ENCODE measurements at places on chromosomes 7 and 10. TPM values are rescaled to one million over a fixed set of nuclear protein-coding genes. Genes with fewer than 3 reads are reported as not detected.

- no peaks in the 10 kb centered on the region for H3K27me3 ChIP-seq
- no peak for DNase-seq
- H3K36me3 ChIP-seq, result no peaks in the 10 kb centered on the region
- no peaks in the 10 kb centered on the region for H3K4me1 ChIP-seq
- no peak overlapping the region for H3K27ac ChIP-seq
- no peak overlapping the region for H3K4me3 ChIP-seq
Measured at GRCh38 chr10:64594072-64594471, 1072.9 kb downstream of the REEP3 start.

DNA sequence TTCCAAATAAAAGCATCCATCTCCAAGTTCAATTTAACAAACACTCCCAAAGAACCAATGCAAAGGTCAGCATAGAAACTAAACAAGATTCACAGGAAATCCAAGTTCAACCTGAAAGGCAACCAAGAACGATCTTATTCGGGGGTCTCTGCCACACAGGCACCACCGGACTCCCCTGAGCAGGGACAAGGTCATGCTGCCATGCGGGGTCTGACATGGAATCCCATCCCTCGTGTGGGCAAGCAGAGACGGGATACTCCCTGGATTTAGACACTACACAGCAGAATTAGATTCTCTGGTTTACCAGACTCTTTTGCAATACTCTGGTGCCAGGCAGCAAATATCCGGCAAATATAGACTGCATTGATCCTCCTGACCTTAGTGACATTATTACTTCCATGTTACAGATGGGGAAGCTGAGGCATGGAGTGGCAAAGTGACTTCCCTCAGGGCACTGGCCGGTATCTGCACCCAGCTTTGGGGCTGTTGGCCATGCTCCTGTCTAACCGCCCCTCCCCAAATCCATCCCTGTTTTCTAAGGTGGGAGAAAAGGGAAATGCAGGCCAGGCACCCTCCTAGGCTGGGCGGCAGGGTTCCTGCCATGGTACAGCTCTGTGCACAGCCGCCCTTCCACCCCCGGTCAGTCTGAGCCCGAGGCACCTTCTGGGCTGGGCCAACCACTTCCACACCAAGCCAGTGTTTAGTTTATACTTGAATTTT is 111.8 kb downstream of the VIPR2 start:
- H3K27ac ChIP-seq, result peak overlapping the region; percentile 96
- H3K27me3 ChIP-seq, result no peaks in the 10 kb centered on the region
- no peak overlapping the region for H3K4me3 ChIP-seq
- DNase-seq, result no peak
- H3K4me1 ChIP-seq, result peaks cover 18% of the 10 kb centered on the region

GRCh38 chr7:68224041-68224741 is 1227.6 kb downstream of the TYW1 start:
- no peak for DNase-seq
- H3K27me3 ChIP-seq, result no peaks in the 10 kb centered on the region
- H3K4me3 ChIP-seq, result no peak overlapping the region
- no peaks in the 10 kb centered on the region for H3K36me3 ChIP-seq
- H3K27ac ChIP-seq, result no peak overlapping the region

DNA sequence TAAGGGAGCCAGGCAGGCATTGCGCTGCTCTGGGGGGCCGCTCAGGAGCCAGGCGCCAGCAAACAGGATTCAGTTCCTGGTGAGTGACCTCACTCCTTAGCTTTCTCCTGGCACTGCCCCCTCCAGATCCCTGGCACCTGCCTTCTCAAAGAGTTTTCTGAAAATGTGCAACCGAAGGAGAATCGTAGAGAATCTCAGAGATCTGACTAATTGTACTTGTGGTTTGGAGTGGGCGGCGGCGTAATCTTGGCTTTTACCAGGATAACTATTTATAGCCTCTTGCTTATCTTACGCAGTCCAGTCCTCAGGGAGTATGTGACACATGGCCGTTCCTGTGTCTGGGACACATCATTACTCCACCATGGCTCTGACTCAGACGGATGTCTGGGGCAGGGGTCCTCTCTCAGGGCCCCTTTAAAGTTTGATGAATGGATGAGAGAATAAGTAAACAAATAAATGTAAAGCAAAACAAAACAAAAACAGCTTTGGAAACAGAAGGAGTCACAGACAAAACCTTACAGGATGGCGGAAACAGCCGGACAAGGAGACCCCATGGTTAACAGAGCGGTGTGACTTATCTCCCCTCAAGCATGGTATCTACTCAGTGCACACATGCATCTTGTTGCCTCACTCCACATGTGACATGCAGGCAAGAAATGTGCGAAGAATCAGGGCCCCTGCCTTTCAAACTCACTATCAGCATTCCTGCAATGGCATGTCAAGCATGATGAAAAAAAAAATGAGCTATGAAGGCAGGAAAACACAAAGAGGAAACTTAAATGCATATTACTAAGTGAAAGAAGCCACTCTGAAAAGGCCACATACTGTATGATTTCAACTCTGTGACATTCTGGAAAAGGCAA is 99.7 kb downstream of the TNS3 start:
- H3K27ac ChIP-seq, result peak overlapping the region; percentile 75
- H3K27me3 ChIP-seq, result no peaks in the 10 kb centered on the region
- H3K36me3 ChIP-seq, result no peaks in the 10 kb centered on the region
- peaks cover 38% of the 10 kb centered on the region for H3K4me1 ChIP-seq

DNA sequence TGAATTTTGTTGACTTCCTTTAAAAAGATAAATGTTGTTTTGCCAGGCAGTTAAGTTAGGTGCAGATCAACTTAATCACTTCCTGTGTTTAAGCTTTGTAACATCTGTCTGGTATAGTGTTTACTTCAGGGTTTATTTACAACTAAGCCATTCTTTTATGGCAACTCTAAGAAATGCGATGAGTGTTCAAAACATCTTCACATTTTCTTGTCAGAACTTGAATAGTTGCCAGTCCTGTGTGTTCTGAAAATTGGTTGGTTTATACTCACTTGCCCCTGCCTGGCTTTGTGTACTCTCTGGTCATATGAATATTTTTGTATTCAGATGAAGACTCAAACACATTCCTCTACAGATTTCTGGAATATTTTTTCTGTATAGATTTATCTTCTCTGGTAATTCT is 327.2 kb downstream of the MDFIC start:
- H3K36me3 ChIP-seq, result no peaks in the 10 kb centered on the region
- H3K27me3 ChIP-seq, result no peaks in the 10 kb centered on the region
- no peak overlapping the region for H3K27ac ChIP-seq
- DNase-seq, result no peak
- no peaks in the 10 kb centered on the region for H3K4me1 ChIP-seq

GRCh38 chr7:21980926-21981500 is 35.3 kb upstream of the CDCA7L start:
- no peak for DNase-seq
- no peak overlapping the region for H3K4me3 ChIP-seq
- H3K36me3 ChIP-seq, result no peaks in the 10 kb centered on the region

DNA sequence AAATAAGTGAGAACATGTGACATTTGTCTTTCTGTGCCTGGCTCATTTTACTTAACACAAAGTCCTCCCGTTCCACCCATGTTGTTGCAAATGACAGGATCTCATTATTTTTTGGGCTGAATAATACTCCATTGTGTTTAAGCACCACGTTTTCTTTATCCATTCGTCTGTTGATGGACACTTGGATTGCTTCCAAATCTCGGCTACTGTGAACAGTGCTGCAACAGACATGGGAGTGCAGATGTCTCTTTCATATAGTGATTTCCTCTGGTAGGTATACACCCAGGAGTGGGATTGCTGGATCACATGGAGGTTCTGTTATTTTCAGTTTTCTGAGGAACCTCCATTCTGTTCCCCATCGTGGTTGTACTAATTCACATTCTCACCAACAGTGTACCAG is 264.4 kb upstream of the GALNT17 start:
- no peak for DNase-seq
- H3K36me3 ChIP-seq, result no peaks in the 10 kb centered on the region
- H3K4me1 ChIP-seq, result no peaks in the 10 kb centered on the region
- no peak overlapping the region for H3K27ac ChIP-seq
- no peak overlapping the region for H3K4me3 ChIP-seq
- no peaks in the 10 kb centered on the region for H3K27me3 ChIP-seq

GRCh38 chr10:114303556-114303955 is 64.5 kb downstream of the VWA2 start:
- H3K27me3 ChIP-seq, result no peaks in the 10 kb centered on the region
- H3K36me3 ChIP-seq, result peaks cover 4% of the 10 kb centered on the region
- DNase-seq, result no peak
- peak overlapping the region; percentile 75 for H3K4me3 ChIP-seq
- no peak overlapping the region for H3K27ac ChIP-seq

Gene DYNC1I1
- 24.6 TPM for total RNA-seq

Gene PBLD
- total RNA-seq, result 9.5 TPM

Gene SDK1
- total RNA-seq, result 27.5 TPM

Gene ADCY1
- total RNA-seq, result 0.14 TPM
